Midbrain (tissue), 1 donor: ENCODE measurements at places on chromosomes 5 and 9.

DNA sequence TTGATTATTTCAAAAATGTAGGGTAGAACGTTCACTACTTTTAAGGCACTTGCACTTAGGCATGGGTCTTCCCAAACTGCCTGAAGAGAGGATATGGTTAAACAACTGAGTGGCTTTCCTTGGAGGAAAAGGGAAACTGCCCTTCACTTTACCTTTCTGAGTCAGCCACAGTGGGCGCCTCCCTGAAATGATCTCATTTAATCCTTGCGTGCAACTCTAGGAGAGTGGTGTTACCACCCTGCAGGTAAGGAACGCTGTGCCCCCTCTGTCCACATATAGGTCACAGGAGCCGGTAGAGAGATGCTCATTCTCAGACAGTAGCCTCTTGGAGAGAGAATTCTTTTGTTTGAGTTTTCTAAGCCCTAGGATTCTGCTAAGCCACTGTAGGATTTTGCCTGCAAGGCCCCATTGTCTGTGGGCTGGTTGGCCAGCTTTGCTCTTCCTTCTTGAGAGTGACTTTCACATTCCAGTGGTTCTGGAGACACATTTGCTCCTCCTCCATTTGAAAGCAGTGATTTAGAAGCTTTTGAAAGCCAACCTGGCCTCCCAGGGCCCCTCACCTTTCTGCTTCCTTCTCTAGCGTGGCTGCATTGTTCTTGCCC, 110.3 kb upstream of the CTSL start:
- DNase-seq = no peak

DNA sequence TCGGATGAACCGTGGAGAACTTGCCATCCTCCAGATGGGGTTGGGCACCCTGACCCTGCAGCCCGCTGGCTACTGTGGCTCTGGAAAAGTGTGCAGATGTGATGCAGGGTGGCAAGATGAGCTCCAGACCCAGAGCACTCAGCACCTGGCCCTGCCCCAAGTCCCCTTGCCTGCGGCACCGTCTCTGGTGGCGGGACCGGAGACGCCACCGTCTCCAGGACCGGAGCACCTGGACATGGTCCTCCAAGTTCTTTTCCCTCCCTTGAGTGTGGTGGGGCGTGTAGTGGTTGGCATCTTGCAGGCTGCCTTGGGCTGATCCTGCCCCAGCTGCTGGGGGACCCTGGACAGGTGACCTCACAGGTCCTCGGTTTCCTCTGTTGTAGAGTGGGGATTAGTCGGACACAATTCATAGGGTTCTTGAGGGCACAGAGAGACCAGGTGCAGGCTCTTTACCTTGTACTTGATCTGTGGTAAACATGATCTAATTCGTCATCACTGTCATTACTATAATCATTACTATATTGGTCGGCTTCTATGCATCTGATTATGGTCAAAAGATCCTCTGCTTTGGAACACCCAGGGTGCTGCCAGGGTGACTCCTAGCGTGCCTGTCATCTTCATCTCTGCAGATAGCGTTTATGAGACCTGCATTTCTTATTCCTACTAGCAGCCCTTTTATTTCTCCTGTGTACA, 83.5 kb downstream of the COL5A1 start:
- no peak for DNase-seq

DNA sequence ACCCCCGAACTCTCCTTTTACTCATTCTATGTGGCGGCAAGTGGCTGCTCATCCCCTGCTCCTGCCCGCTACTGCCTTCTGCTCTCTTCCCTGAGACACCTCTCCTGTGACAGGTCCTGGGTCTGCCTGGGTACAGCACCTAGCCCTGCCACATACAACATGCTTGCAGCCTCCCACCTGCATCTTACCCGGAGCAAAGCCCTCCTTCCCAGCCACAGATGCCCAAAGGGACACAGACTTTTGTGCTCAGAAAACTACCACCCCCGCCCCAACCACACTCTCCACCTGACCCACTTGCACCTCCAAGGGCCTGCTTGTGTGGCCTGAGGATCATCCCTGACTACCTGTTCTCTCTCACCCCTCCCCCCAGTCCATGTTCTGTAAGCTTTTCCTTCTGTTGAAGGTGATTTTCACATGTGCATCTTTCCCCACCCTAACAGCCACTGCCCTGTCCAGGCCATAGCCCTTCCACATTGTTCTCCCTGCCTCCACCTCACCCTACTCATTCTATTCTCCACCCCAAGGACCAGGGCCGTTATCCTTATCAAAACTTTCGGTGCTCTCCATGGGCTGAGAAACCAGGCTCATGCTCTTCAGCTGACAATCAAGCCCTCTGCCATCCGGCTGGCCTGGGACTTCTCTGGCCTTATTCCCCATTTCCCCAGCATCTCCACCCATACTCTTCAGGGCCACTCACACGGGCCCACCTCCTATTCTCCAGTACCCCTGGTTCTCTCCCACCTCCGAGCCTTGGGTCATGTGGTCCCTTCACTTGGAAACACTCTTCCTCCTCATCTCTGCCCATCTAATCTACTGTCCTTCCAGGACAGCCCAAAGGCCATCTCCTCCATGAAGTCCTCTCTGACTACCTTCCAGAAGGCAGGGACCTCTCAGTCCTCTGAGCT, 46.4 kb upstream of the ALDH1B1 start:
- DNase-seq = no peak

DNA sequence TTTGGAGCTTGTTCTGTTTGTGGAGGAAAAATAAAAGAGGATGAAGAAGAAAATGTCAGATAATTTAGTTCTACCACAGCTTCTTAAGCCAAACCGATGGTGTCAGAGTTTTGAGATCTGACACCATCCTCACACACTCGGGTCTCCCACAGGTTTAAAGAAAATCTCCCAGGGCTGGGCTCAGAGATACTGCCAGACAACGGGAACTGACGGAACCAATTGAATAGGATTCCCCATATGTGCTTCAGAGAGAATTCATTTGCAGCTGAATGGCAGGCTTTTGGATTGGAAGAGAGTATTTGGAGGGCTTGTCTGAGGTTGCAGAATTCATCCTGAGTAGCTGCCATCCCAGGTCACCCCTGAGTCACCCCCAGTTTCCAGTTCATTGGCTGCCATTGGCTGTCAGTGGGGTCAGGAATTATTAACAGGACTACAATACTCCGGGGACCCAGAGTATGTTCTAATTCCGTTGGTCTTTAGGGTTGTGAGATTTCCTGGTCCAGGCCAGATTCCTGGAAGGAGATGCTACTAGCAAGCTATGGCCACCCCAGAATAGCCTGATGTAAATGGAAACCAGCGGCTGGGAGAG, 131.3 kb downstream of the PDZD2 start:
- DNase-seq = no peak

- no peak for DNase-seq
Observed at GRCh38 chr9:14315875-14316601, 2.1 kb upstream of the NFIB start.

GRCh38 chr5:123436201-123436600, 13.0 kb upstream of the CEP120 start:
- no peak for DNase-seq

GRCh38 chr9:90061187-90061586, 456.4 kb downstream of the GADD45G start:
- no peak for DNase-seq

GRCh38 chr5:134063188-134063820, 51.2 kb upstream of the TCF7 start:
- DNase-seq = no peak

- DNase-seq = no peak
Observed at GRCh38 chr5:143601917-143602333, 198.4 kb upstream of the NR3C1 start.

DNA sequence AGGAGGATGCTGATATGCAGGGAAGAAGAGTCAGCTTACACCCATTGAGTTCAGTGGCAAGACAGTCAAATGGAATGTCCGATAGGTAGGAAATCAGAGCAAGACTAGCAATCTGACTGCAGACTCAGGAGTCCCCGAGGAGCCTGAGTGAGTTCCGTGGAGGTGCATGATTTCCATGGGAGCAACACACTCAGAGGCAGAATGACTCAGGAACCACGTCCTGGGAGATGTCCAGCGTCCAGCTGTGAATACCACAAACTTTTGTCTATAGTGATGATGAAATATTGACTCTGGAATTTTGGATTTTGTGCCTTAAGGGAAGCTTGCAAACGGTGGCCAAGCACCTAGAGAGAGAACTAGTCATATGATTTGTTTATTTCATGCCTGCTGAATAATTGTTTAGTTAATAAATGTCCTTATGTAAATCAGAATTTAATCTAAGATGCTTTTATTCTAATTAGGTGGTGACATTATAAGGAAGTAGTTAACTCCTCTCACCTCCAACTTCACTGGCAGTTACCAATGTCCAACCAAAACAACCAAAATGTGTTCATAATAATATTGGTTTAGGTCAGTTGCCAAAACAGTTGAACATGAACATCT, 100.4 kb downstream of the PDE4D start:
- DNase-seq = no peak

DNA sequence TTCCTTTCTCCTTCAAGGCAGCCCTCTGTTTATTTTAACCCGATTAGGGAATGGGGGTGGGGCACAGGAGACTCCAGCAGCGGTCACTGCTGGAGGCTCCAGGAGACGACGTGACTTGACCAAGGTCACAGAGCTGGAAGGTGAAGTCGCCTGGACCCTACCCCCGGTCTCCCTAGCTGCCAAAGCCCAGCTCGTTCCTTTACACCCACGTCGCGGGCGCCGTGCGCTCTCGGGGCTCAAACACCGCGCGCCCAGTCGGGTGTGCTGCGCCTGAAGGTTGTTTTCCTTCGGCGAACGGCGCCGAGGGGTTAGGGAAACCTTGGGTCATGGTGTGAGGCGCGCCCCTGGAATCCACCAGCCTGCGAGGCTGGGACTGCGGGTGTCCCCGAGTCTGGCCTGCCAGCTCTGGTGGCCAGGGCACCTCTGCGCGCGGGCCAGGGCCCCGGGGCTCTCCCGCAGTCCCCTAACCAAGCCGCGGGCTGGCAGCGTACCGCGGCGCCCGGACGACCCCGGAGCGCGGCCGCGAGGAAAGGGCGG, 747 bp upstream of the UNC5A start:
- no peak for DNase-seq

DNA sequence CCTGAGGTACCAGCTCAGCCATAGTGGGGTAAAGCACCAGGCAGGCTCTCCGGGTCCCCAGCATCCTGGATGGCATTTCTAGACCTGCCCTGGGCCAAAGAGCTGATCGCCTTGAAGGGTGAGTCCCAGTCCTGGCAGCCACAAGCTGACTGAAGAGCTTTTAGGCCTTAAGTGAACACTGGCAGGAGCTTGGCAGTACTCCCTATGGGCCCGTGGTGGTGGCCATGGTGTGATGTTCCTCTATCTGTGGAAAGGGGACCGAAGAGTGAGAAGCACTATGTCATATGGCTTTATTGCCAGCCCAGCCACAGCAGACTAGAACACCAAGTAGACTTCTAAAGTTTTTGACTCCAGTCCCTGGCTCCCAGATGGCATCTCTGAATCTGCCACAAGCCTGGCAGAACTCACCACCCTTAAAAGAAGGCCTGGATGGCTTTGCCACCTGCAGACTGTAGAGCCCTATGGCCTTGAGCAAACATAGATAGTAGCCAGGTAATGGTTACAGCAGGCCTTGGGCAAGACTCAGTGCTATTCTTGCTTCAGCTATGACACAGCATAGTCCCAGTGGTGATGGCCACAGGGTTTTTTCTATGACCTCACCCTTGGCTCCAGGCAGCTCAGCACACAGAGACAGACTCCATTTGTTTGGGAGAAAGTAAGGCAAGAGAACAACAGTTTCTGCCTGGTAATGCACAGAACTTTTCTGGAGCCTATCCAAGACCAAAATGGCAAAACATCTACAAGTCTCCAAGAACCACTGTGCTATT, 801.5 kb upstream of the DMAC1 start:
- peak; percentile 79 for DNase-seq

GRCh38 chr9:87108661-87109060, 161.4 kb upstream of the GAS1 start:
- no peak for DNase-seq

DNA sequence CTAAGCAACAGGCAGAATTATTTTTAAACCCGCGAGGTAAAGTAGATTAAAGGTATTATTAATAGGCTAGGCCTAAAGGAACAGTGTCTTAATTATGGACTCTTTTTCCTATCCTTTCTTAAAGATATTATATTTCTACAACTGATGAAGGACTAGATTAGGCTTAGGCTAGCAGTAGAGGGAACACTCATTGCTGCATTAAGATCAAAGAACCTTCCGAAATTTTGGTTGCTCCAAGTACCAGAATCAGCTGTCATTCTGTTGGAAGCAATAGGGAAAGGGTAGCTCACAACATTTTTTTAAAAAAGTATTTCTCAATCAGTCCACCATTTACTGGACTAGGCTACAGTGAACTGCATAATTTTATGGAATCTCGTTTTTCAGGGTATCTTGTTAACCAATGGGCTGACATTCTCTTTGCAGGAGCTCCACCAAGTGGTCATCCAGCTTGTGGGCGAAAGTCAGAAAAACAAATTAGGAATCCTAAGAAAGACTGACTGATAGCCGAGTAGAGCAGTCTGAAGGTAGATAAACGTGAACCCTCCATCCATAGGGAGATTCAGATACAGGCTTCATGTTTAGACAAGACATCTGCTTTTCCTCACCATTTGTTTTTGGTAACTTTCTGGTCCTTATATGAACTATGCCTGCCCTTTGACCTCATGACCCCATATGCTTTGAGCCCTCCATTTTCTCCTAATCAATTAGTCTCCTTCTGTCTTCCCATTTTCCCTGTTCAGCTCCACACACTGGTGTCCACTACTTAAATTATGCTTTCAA, 103.6 kb upstream of the CHD1 start:
- DNase-seq = peak; percentile 68

GRCh38 chr5:51997949-51998348, 614.7 kb downstream of the ISL1 start:
- no peak for DNase-seq

GRCh38 chr5:388266-389196, 54.4 kb upstream of the EXOC3 start:
- DNase-seq = no peak

DNA sequence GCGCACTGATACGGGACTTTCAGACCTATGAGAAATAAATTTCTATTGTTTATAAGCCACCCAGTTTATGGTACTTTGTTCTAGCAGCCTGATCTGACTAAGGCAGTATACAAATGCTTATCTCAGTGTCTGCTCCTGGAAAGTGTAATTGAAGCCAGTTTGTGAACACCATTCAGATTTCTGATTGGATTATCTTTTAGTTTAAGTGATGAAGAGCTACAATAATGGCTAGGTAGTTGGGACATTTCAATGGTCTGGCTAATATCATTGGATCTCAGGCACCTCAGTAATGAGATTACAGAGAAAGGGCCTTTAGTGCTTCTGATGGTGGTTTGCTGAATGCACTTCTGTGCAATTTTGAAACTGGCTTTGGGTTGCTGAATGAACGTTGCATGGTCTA, 133.5 kb downstream of the PSAT1 start:
- DNase-seq = no peak

- DNase-seq = peak; percentile 84
Observed at GRCh38 chr9:136051453-136051836, 43.6 kb downstream of the NACC2 start.

- no peak for DNase-seq
Observed at GRCh38 chr9:135086597-135087488, 625 bp upstream of the OLFM1 start.

- DNase-seq = no peak
Observed at GRCh38 chr5:126097876-126098275, 325.3 kb upstream of the GRAMD2B start.
